GM13976 (cell line): ENCODE measurements at places on chromosomes 12 and 14.

DNA sequence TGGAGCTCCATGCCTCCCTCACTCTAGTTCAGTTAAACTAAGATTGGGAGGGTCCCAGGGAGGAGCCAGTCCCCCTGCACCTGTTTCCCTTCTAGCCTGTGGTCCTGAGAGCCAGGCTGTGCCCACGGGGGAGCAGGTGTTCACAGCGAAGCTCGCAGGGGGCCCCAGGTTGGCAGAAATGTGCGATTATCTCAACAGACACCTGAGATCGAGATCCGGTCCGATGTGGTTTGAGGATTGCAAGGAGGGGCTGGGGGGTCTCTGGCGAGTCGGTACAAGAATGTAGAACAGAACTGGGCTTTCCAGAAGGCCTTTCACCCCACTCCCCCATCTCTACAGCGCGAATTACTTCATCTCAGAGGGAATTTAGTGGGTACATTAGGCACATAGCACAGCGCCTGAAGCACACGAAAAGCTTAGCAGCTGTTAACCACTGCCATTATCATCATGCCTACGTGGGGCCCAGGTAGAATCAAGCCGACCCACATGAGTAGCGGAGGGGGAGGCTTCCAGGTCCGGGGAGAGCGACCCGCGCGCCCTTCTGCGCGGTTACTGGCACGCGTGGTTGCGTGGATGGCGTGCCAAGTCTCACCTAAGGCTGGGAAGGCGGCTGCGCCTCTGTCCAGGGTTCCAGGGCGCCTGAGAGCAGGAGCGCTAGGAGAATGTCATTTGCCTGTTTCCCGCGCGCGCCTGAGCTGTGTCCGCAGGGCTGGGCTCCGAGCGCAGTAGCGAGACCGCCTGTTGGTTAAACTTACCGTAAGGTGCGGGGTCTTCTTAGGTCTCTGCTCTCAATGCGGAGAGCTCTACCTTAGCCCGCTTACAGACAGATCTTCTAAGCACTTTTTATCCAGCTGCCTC is 1539.5 kb upstream of the TMEM132C start:
- DNase-seq = no peak

- no peak for DNase-seq
These were observed 34.5 kb downstream of the RTN1 start for GRCh38 chr14:59836116-59836515.

DNA sequence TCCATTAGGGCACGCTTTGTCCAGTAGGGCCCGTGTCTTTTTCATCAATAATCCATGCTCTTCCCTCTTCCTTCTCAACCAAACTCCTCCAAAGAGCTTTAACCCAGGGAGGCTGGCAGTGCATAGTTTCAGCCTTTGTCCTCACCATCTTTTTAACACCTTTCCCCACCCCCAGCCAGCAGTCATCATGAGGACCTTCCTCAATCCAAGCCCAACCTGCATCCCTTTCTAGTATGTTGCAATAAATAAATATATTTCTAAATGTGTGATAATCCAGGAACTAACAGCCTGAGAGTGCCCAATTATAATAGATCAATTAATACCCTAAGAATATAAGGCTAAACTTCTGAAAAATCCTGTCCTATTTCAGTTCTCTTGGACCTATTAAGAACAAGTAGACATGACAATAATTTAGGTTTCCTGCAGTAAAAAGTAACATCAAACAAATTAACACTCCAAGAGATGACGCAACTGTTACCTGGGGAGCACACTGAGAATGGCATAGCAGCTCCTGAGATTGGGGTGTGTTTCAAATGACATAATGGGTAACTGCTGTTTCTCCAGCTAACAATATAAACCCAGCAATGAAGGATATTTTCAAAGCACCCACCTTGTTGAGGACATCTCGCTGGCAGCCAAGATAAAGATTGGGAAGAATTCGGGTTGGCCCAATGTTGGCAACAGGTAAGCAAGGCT is 62.6 kb downstream of the DUSP16 start:
- DNase-seq = no peak

GRCh38 chr14:103519837-103520212 is 2.8 kb downstream of the CKB start:
- DNase-seq = no peak

- no peak for DNase-seq
These were observed 59.6 kb downstream of the PRKD1 start for GRCh38 chr14:29868000-29868399.

GRCh38 chr12:59452259-59452658 is 143.6 kb upstream of the SLC16A7 start:
- no peak for DNase-seq

GRCh38 chr14:55142466-55142865 is 13.4 kb downstream of the LGALS3 start:
- DNase-seq = no peak

GRCh38 chr12:28563286-28563685 is 373.0 kb downstream of the CCDC91 start:
- DNase-seq = no peak

- DNase-seq = no peak
These were observed 3.5 kb downstream of the MYF6 start for GRCh38 chr12:80710727-80711449.

GRCh38 chr12:102232446-102232845 is 34.8 kb upstream of the PMCH start:
- DNase-seq = no peak

GRCh38 chr14:93870377-93870776 is 56.8 kb upstream of the FAM181A start:
- DNase-seq = no peak

DNA sequence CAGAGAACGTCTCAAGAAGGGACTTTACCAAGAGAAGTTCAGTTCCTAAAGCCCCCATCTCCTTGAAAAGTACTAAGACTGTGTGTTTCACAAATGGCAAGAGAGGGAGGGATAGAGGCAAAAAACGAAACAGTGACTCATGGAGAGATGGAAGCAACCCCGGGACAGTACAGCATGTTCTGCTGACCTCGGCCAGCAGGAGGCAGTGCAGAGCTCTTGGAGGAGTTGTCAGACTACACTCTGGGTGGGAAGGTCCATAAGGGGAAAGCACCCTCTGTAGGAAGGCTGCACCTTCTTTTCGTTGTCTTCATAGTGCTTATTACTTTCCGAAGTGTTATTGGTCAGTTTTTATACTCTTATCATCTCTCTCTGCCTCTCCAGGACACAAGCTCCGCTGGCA is 525.2 kb upstream of the CCDC196 start:
- peak; percentile 57 for DNase-seq

GRCh38 chr12:14961466-14962152 is at the start of gene ARHGDIB:
TSS of gene ARHGDIB (minus strand) at chr12:14961601. CDS start at chr12:14950712, 10,889 bp downstream.
- DNase-seq = peak; percentile 25

GRCh38 chr14:24940213-24940783 is 109.6 kb downstream of the STXBP6 start:
- no peak for DNase-seq

DNA sequence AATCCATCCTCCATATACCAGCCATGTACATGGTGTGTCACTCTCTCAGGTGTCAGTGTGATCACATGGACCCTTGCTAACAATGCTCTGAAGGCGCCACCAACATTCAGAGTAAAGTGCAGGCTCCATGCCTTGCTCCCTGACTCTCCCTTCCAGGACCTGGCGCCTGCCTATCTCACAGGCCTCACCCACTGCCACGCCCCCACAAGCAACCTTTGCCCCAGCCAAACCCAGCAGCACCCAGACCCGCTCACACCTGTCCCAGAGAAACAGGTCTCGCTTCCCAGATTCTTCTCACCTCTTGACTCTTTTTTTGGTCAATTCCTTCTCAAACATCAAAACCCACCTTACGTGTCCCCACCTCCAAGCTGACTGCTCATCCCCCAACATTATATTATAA is 52.3 kb downstream of the KCNK10 start:
- DNase-seq = no peak
